WTC11 (cell line): ENCODE measurements at places on chromosomes 7 and 10. TPM values are rescaled to one million over a fixed set of nuclear protein-coding genes. Genes with fewer than 3 reads are reported as not detected.

Gene CLDN12
- 39.4 to 47.5 TPM (median 44.1 TPM) in 3 replicates for total RNA-seq

Gene SUN3
- total RNA-seq = not detected in 3 replicates

Gene MNX1
- 0.32 to 0.46 TPM (median 0.34 TPM) in 3 replicates for total RNA-seq

Gene LIPK
- total RNA-seq = not detected in 3 replicates

Gene PIP
- not detected in 3 replicates for total RNA-seq

Gene SFMBT2
- 10.9 to 14.3 TPM (median 12.0 TPM) in 3 replicates for total RNA-seq

Gene KLHDC10
- 14.4 to 16.5 TPM (median 15.0 TPM) in 3 replicates for total RNA-seq

Gene KCND2
- 4.6 to 6.7 TPM (median 6.2 TPM) in 3 replicates for total RNA-seq

Gene AGR3
- total RNA-seq = not detected in 3 replicates

Gene PRSS2
- total RNA-seq = 27.6 to 41.2 TPM (median 28.2 TPM) in 3 replicates

DNA sequence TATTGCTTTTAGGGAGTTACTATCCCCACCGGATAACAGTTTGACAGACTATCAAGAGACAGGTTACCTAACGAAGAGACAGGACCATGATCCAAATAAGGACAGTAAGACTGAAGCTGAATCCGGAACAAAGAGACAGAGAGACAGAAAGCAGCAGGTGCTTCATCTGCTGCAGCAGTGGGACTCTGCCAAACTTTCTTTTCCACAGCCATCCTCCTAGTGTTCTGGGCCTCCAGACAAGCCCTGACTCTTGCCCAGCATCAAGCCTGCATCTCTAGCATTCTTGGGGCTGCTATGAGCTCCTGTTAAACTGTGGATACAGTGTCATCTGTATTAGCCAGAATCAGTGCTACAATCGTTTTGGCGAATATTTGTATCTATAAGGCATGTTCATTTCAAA lies 761.7 kb downstream of the GRID1 start:
- H3K4me3 ChIP-seq = no peak overlapping the region
- no peaks in the 10 kb centered on the region for H3K27me3 ChIP-seq
- no peak for DNase-seq
- no peaks in the 10 kb centered on the region for H3K36me3 ChIP-seq
- H3K4me1 ChIP-seq = no peaks in the 10 kb centered on the region
- H3K27ac ChIP-seq = no peak overlapping the region

DNA sequence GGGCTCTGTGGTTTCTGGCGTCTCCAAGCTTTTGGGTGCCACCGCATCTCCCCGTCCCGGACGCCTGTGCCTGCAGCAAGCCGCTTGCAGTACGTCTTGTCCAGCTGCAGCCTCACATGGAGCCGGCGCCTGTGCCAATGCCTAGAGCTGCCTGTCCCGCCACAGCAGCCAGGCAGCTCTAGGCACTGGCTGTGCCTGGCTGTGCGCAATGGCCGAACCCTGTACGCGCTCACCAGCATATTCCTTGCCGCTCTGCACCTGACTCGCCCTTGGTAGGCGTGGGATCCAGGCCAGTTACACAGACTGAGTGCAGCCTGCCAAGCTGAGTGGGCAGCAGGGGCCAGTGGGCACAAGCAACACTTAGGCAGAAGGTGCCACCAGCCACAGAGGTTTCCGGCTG lies 381.2 kb upstream of the SORCS1 start:
- H3K27me3 ChIP-seq = no peaks in the 10 kb centered on the region
- H3K4me1 ChIP-seq = peaks cover 53% of the 10 kb centered on the region
- no peak for DNase-seq
- H3K27ac ChIP-seq = no peak overlapping the region
- H3K36me3 ChIP-seq = peaks cover 12% of the 10 kb centered on the region
- no peak overlapping the region for H3K4me3 ChIP-seq

- no peak overlapping the region for H3K4me3 ChIP-seq
- DNase-seq = no peak
- no peaks in the 10 kb centered on the region for H3K36me3 ChIP-seq
- H3K27me3 ChIP-seq = no peaks in the 10 kb centered on the region
These were observed 45.8 kb downstream of the HDAC9 start for GRCh38 chr7:18541181-18541870.

GRCh38 chr7:76231071-76231470 lies 29.4 kb downstream of the SRRM3 start:
- H3K4me3 ChIP-seq = no peak overlapping the region
- peak overlapping the region; percentile 1; the same call in 1 of the 2 replicates for H3K27ac ChIP-seq
- H3K4me1 ChIP-seq = peaks cover 43% of the 10 kb centered on the region
- no peaks in the 10 kb centered on the region; the same call in none of the 2 replicates for H3K27me3 ChIP-seq
- no peak for DNase-seq

GRCh38 chr7:25124465-25125136 lies 459 bp downstream of the CYCS start:
- H3K27ac ChIP-seq = peak overlapping the region; percentile 99
- peaks cover 10% of the 10 kb centered on the region for H3K4me1 ChIP-seq
- DNase-seq = no peak
- peak overlapping the region; percentile 94 for H3K4me3 ChIP-seq

GRCh38 chr10:29880856-29881255 lies 178.5 kb downstream of the JCAD start:
- DNase-seq = no peak
- no peak overlapping the region for H3K27ac ChIP-seq
- H3K36me3 ChIP-seq = no peaks in the 10 kb centered on the region
- H3K27me3 ChIP-seq = peaks cover under 1% of the 10 kb centered on the region; the same call in 1 of the 2 replicates
- no peak overlapping the region for H3K4me3 ChIP-seq
- peaks cover 4% of the 10 kb centered on the region for H3K4me1 ChIP-seq

DNA sequence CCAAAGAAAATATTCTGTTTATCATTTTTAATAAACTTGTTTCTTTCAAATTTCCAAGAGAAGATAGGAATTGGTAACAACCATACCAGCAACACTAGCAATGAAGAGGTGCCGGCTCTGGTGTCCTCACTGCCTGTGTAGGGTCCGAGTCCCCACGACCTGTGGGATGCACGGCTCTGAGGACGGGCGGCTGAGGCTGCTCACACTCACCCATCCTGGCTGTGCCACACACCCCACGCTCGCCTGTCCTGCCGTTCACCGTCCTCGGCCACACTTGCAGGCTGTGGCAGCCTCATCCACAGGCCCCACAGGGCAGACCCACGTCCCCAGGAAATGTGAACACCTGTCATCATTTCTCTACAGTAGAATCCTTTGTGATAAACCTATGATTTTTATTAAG lies 48.2 kb upstream of the DPYSL4 start:
- H3K27me3 ChIP-seq = no peaks in the 10 kb centered on the region
- H3K27ac ChIP-seq = no peak overlapping the region
- H3K4me1 ChIP-seq = peaks cover 6% of the 10 kb centered on the region
- no peaks in the 10 kb centered on the region for H3K36me3 ChIP-seq
- peak; percentile 5 for DNase-seq
- no peak overlapping the region for H3K4me3 ChIP-seq

GRCh38 chr10:43598446-43598845 lies 7.8 kb upstream of the ZNF485 start:
- peaks cover 46% of the 10 kb centered on the region for H3K27me3 ChIP-seq
- no peaks in the 10 kb centered on the region for H3K4me1 ChIP-seq
- no peak for DNase-seq
- no peak overlapping the region for H3K27ac ChIP-seq
- H3K36me3 ChIP-seq = peaks cover 13% of the 10 kb centered on the region

- H3K36me3 ChIP-seq = no peaks in the 10 kb centered on the region
- DNase-seq = no peak
- H3K4me3 ChIP-seq = no peak overlapping the region
- no peaks in the 10 kb centered on the region for H3K27me3 ChIP-seq
- peaks cover 11% of the 10 kb centered on the region for H3K4me1 ChIP-seq
- H3K27ac ChIP-seq = no peak overlapping the region
These were observed 55.7 kb downstream of the ST7 start for GRCh38 chr7:117008886-117009531.

- H3K4me1 ChIP-seq = no peaks in the 10 kb centered on the region
- peaks cover 88% of the 10 kb centered on the region for H3K36me3 ChIP-seq
- DNase-seq = no peak
- H3K27ac ChIP-seq = no peak overlapping the region
- H3K27me3 ChIP-seq = peaks cover 17% of the 10 kb centered on the region
These were observed 51.1 kb upstream of the ZNF107 start for GRCh38 chr7:64614812-64615211.

- no peak for DNase-seq
- no peak overlapping the region for H3K4me3 ChIP-seq
- H3K27ac ChIP-seq = peak overlapping the region; percentile 39; the same call in 1 of the 2 replicates
- peaks cover 20% of the 10 kb centered on the region for H3K4me1 ChIP-seq
- no peaks in the 10 kb centered on the region for H3K36me3 ChIP-seq
These were observed 95.8 kb downstream of the CAMK1D start for GRCh38 chr10:12444981-12445700.

DNA sequence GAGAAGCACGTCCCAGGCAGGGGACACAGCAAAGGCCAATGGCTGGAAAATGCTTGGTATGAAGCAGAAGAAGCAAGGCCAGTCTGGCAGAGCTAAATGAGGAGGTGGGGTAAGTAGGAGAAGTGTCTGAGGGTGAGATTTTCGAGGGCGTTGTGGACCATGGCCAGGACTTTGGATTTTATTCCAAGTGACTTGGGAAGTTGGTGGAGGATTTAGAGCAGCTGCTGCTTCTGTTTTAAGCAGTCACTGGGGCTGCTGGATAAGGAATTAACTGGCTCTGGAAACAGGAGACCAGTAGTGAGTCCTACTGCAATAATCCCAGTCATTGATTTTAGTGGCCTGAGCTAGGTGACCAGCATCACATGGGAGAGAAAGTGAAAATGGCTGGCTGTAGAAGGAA lies 67.6 kb upstream of the GSDME start:
- H3K36me3 ChIP-seq = no peaks in the 10 kb centered on the region; the same call in 1 of the 2 replicates
- peak overlapping the region; percentile 26; the same call in 1 of the 2 replicates for H3K27ac ChIP-seq
- no peak overlapping the region for H3K4me3 ChIP-seq
- no peaks in the 10 kb centered on the region for H3K27me3 ChIP-seq
- peaks cover 9% of the 10 kb centered on the region for H3K4me1 ChIP-seq

DNA sequence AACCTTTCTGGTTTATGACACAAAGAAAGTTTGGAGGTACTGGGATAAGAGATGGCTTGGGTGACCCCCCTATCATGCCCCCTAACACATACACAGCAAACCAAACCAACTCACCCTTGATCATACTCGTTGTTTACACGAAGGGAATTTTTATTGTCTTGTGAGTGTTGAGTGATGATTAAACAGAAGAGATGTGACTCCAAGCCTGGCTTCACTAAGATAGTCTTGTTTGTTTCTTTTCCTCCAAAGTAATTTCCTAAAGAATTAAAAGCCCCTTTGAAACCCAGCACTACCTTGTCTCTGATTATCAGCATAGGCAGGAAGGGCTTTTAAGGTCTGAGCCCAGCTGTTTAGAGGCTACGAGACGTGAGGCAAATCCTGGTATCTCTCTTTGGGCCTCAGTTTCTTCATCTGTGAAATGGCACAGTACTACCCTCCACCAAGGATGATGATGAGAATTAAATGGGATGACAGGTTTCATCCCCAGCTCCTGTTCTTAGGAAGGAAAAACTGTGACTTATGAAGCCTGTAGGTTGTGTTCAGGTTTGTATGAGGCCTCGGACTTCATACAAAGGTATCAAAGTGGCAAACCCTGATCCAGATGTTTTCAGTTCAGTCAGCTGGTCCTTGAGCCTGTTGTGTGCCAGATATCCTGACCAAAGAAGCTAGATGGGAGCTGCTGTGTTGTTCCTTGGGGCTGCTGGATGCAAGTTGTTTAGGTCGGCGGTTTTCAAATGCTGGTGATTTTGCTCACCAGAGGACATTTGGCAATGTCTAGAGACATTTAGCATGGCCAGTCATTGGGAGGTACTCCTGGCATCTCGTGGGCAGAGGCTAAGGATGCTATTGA lies 51.8 kb downstream of the TCF7L2 start:
- H3K27ac ChIP-seq = peak overlapping the region; percentile 30; the same call in 1 of the 2 replicates
- peaks cover 13% of the 10 kb centered on the region for H3K36me3 ChIP-seq
- H3K4me3 ChIP-seq = no peak overlapping the region

- DNase-seq = no peak
- peaks cover 16% of the 10 kb centered on the region for H3K36me3 ChIP-seq
- no peak overlapping the region for H3K4me3 ChIP-seq
- H3K27me3 ChIP-seq = no peaks in the 10 kb centered on the region; the same call in 1 of the 2 replicates
- no peak overlapping the region for H3K27ac ChIP-seq
These were observed 54.6 kb downstream of the TBC1D12 start for GRCh38 chr10:94456942-94457341.

DNA sequence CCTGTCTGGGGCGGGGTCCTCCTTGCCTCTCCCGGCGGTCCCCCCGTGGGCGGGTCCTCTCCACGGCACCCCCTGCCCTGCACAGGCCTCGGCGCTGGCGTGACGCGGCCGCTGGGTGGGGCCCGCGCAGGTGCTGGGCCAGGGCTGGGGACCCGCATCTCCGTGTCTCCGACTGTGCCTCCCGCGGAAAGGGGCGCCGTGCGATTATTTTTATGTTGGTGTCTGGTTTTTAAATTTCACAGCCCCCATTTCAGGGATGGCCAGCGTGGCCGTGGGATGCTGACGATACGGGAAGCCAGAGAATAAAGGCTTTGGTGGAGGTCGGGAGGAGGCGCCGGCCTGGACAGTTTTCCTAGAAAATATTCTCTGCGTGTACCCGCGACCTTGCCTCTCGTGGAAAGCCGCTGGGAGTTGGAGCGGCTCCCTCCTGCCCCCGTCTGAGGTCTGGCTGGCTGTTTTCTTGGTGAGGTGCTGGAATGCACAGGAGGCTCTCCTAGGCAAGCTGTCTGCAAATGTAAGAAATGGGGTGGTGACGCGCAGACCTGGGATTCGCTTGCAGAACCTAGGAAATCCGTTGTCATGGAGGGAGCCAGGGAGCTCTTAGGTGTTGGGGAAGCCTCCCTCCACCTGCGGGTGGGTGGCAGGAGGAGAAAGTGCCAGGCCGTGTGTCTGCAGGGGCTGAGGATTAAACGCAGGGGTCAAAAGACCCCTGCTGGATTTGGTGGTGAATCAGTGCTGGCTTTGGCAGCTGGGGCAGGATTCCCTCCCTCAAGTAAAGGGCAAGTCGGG lies 28.7 kb upstream of the JAKMIP3 start:
- H3K27me3 ChIP-seq = peaks cover 52% of the 10 kb centered on the region
- peaks cover 26% of the 10 kb centered on the region for H3K4me1 ChIP-seq
- no peaks in the 10 kb centered on the region for H3K36me3 ChIP-seq
- DNase-seq = peak; percentile 39
- H3K27ac ChIP-seq = no peak overlapping the region

DNA sequence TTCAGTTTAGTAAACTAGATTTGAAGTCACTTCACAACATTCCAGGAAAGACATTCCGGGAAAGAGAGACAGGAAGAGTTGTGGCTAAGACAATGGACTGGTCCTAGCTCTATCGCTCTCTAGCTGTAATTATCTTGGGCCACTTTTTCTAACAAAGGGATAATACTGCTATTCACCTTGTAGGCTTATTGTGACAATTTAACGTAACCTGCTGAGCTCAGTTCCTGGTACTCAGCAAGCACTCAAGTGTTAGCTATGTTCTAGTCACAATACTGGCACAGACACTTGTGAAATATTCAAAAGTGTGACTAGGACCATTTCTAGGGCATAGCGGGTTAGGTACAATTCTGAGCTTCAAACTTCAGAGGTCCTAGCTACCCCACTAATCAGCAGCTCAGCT lies 12.0 kb upstream of the NRCAM start:
- H3K36me3 ChIP-seq = no peaks in the 10 kb centered on the region
- DNase-seq = no peak
- H3K4me3 ChIP-seq = no peak overlapping the region
- no peak overlapping the region for H3K27ac ChIP-seq
- H3K27me3 ChIP-seq = no peaks in the 10 kb centered on the region
- peaks cover 13% of the 10 kb centered on the region for H3K4me1 ChIP-seq

- no peak for DNase-seq
- peaks cover 13% of the 10 kb centered on the region for H3K27me3 ChIP-seq
- H3K27ac ChIP-seq = peak overlapping the region; percentile 44
- H3K4me1 ChIP-seq = peaks cover 34% of the 10 kb centered on the region
- peaks cover 19% of the 10 kb centered on the region for H3K36me3 ChIP-seq
These were observed 29.3 kb upstream of the DDX50 start for GRCh38 chr10:68871731-68872342.
